Right lobe of liver (tissue), 6 donors: ENCODE measurements at places on chromosomes 1 and 21. TPM values are rescaled to one million over a fixed set of nuclear protein-coding genes. Genes with fewer than 3 reads are reported as not detected.

Gene RGSL1
- total RNA-seq = not detected

Gene PIK3R3
- total RNA-seq = 4.3 TPM

Gene NTNG1
- not detected for total RNA-seq

Gene SYT14
- not detected for total RNA-seq

Gene AMY1B
- not detected for total RNA-seq

Gene CNR2
- 0.07 TPM for total RNA-seq

Gene AKT3
- total RNA-seq = 7.0 TPM

Gene CLIC6
- total RNA-seq = 0.25 TPM

Gene ATAD3C
- total RNA-seq = 2.3 TPM

Gene ALPL
- total RNA-seq = 80.6 TPM
